ENCODE measurements at places on chromosomes 2 and 18.

DNA sequence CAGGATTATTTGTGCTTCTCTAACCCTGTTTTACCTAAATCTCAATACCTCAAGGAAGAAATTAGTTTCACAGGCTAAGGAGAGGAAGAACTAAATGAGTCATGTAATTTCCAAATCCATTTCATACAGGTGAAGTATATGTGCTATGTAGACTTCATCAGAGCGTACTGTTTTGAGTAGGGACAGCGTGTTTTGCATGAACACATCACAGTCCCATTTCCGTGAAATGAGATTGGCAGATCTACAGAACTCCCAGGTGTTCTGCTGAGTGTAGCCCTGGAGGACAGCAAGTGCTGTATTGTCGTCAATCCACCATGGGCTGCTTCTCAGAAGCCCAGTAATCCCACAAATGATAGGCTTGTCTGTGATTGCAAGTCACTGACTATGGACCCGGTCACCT, 97.7 kb downstream of the XRCC5 start:
- no peaks in the 10 kb centered on the region for H3K27me3 ChIP-seq
- no peak for DNase-seq
- no peaks in the 10 kb centered on the region for H3K4me1 ChIP-seq
- no peak overlapping the region for H3K4me3 ChIP-seq
- peaks cover 60% of the 10 kb centered on the region for H3K36me3 ChIP-seq
- H3K27ac ChIP-seq, result no peak overlapping the region

GRCh38 chr2:239791526-239792404, 233.4 kb downstream of the NDUFA10 start:
- peaks cover 7% of the 10 kb centered on the region for H3K27me3 ChIP-seq
- H3K4me1 ChIP-seq, result no peaks in the 10 kb centered on the region
- no peak overlapping the region for H3K4me3 ChIP-seq
- H3K27ac ChIP-seq, result no peak overlapping the region

DNA sequence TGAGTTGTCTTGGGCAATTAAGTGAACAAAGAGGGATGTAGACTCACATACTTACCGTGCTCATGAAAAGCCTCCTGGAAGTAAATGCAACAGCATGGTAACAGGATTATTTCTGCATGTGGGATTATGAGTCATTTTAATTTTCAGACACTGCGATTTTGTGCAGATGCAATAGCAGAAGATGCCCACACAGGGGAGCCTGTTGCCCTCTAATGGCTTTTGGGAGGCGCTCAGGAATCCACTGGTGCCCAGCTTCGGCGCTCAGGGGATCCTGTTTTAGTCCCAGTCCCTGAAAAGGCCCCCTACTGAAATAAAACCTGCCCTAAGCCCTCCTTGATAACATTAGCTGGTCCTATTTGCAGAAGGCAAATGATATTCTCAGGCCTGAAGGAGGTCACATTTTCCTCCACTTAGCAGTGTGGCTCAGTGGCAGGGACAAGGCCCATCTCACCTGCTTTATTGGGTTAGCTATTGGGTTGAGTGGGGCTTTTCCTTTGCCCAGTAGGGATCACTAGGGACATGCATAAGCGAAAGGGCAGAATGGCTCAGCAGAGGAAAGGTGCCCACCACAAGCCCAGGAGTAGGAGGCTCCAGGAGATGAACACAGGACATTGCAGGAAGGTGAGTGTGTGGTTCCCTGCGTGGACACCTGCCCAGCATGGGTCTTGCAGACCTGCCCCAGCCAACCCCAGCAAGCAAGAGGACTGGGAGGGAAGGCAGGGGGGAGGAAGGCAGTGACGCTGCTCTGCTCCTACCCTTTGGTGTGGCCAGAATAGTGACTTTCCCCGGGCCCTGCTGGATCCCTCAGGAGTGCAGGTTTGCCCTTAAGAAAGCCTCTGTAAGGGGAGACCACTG, 26.5 kb upstream of the KCNS3 start:
- DNase-seq, result peak; percentile 95
- peaks cover 38% of the 10 kb centered on the region for H3K4me1 ChIP-seq
- no peak overlapping the region for H3K4me3 ChIP-seq
- no peaks in the 10 kb centered on the region for H3K36me3 ChIP-seq

GRCh38 chr2:7837237-7837760, 844.6 kb upstream of the ID2 start:
- H3K4me1 ChIP-seq, result no peaks in the 10 kb centered on the region
- H3K27ac ChIP-seq, result no peak overlapping the region
- no peaks in the 10 kb centered on the region for H3K27me3 ChIP-seq

GRCh38 chr2:8169443-8169842, 512.4 kb upstream of the ID2 start:
- no peaks in the 10 kb centered on the region for H3K36me3 ChIP-seq
- H3K4me1 ChIP-seq, result no peaks in the 10 kb centered on the region
- H3K27ac ChIP-seq, result no peak overlapping the region
- H3K27me3 ChIP-seq, result no peaks in the 10 kb centered on the region
- DNase-seq, result no peak

GRCh38 chr2:182435754-182436153, 8.9 kb upstream of the PDE1A start:
- H3K4me3 ChIP-seq, result no peak overlapping the region
- H3K27me3 ChIP-seq, result no peaks in the 10 kb centered on the region
- no peaks in the 10 kb centered on the region for H3K4me1 ChIP-seq
- no peak overlapping the region for H3K27ac ChIP-seq
- no peaks in the 10 kb centered on the region for H3K36me3 ChIP-seq

DNA sequence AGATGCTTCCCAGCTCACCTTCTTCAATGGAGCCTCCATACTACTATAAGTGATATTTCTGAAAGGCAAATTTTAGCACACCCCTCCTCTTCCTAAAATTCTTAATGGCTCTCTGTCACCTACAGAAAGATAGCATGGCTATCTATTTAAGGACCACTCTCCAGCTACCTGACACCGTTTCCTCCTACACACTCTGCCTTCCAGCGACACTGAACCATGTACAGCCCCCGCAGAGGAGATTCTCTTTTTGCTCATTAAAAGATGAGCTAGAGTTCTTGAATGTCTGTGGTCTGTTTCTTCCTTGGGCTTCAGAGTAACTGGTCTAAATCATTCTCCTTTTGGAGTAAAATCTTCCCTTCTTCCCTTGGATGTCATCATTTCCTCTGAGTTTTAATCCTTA, 38.4 kb upstream of the GAREM1 start:
- H3K36me3 ChIP-seq, result no peaks in the 10 kb centered on the region
- H3K4me3 ChIP-seq, result no peak overlapping the region
- no peak overlapping the region for H3K27ac ChIP-seq
- DNase-seq, result no peak
- no peaks in the 10 kb centered on the region for H3K4me1 ChIP-seq

GRCh38 chr2:180520206-180520605, 460.2 kb upstream of the UBE2E3 start:
- DNase-seq, result peak; percentile 11
- no peaks in the 10 kb centered on the region for H3K36me3 ChIP-seq
- no peak overlapping the region for H3K4me3 ChIP-seq
- H3K27me3 ChIP-seq, result no peaks in the 10 kb centered on the region

- H3K4me1 ChIP-seq, result peaks cover 7% of the 10 kb centered on the region
- no peak overlapping the region for H3K4me3 ChIP-seq
- no peak overlapping the region for H3K27ac ChIP-seq
- H3K27me3 ChIP-seq, result no peaks in the 10 kb centered on the region
- DNase-seq, result no peak
Measured at GRCh38 chr2:168152902-168153530, 94.4 kb downstream of the STK39 start.

GRCh38 chr18:10579079-10579867, 53.4 kb downstream of the NAPG start:
- H3K27me3 ChIP-seq, result no peaks in the 10 kb centered on the region
- no peak for DNase-seq
- no peak overlapping the region for H3K27ac ChIP-seq
- H3K4me1 ChIP-seq, result no peaks in the 10 kb centered on the region

GRCh38 chr18:32324181-32324580, 134.3 kb downstream of the MEP1B start:
- H3K4me1 ChIP-seq, result peaks cover 18% of the 10 kb centered on the region
- peak overlapping the region; percentile 34 for H3K27ac ChIP-seq
- H3K4me3 ChIP-seq, result no peak overlapping the region

- no peak for DNase-seq
- H3K27me3 ChIP-seq, result no peaks in the 10 kb centered on the region
- H3K4me3 ChIP-seq, result no peak overlapping the region
- H3K4me1 ChIP-seq, result peaks cover 2% of the 10 kb centered on the region
Measured at GRCh38 chr2:205695460-205695991, 13.2 kb downstream of the NRP2 start.

- no peak overlapping the region for H3K27ac ChIP-seq
- no peaks in the 10 kb centered on the region for H3K27me3 ChIP-seq
- H3K4me1 ChIP-seq, result peaks cover 3% of the 10 kb centered on the region
- no peak for DNase-seq
- peaks cover 7% of the 10 kb centered on the region for H3K36me3 ChIP-seq
- no peak overlapping the region for H3K4me3 ChIP-seq
Measured at GRCh38 chr2:73218298-73218697, 4.3 kb downstream of the SMYD5 start.

- no peaks in the 10 kb centered on the region for H3K27me3 ChIP-seq
- H3K4me1 ChIP-seq, result peaks cover 10% of the 10 kb centered on the region
- no peak overlapping the region for H3K4me3 ChIP-seq
- H3K27ac ChIP-seq, result peak overlapping the region; percentile 14
Measured at GRCh38 chr2:46179037-46179621, 118.1 kb upstream of the EPAS1 start.

DNA sequence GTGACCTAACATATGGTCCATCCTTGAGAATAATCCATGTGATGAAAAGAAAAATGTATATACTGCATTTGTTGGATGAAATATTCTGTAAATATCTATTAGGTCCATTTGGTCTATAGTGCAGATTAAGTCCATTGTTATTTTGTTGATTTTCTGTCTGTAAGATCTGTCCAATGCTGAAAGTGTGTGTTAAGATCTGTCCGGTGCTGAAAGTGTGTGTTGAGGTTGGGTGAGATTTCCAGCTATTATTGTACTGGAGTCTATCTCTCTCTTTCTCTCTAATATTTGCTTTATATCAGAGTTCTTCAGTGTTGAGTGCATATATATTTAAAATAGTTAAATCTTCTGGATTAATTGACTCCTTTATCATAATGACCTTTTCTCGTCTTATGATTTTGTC, 828.8 kb upstream of the CRIM1 start:
- no peaks in the 10 kb centered on the region for H3K4me1 ChIP-seq
- H3K36me3 ChIP-seq, result no peaks in the 10 kb centered on the region
- H3K27me3 ChIP-seq, result no peaks in the 10 kb centered on the region
- DNase-seq, result peak; percentile 10
- H3K4me3 ChIP-seq, result no peak overlapping the region
